SK-N-DZ (cell line): ENCODE measurements at places on chromosomes 5 and 9.

GRCh38 chr9:4301971-4302427 lies 2.1 kb upstream of the GLIS3 start:
- no peak for DNase-seq

- DNase-seq = no peak
Measured at GRCh38 chr9:129863059-129863690, 27.9 kb downstream of the USP20 start.

- no peak for DNase-seq
Measured at GRCh38 chr9:105330201-105330600, 85.8 kb downstream of the SLC44A1 start.

- no peak for DNase-seq
Measured at GRCh38 chr5:37738057-37738691, 101.7 kb downstream of the GDNF start.

DNA sequence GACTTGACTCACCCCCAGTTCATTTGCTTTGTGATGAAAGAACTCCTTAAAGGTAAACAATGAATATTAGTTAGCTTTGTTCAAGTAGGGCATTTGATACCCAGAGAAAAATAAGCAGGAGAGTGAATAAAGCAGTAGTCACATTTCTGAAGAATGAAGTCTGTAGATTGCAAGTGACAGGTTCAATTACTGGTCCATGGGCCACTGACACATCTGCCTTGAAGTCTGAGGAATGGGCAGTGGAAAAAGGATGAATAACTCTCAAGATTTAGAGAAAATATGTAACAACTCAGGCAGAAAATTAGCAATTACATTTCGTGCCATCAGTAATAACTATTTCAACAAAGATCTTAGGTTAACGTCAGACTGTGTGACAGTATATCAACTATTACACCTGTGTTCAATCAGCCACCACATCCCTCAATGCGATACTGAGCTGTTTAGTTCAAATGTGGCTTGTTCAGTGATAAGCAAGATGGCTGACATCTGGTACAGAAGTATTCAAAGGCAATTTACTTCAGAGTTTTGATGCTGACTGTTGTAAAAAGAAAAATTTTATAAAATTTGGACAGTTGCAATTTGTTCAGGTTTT lies 1890.7 kb upstream of the NUDT12 start:
- no peak for DNase-seq

DNA sequence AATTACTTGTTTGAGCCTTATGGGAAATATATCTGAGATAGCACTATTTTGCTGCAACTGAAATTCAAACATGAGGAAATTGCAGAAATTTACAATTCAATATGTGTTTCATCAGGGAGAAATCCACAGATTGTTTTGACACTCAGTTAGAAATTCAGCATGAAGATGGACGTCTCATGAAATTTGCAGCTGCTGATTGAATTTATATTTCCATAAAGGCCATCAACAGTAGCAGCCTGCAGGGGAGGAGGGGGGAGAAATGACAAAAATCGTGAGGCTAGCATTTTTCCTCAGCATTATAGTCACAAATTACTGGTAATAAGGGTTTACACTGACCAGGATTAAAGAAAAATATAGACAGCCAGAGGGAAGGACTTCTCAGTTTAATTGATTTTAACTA lies 81.0 kb downstream of the NDUFAF2 start:
- peak; percentile 98 for DNase-seq

DNA sequence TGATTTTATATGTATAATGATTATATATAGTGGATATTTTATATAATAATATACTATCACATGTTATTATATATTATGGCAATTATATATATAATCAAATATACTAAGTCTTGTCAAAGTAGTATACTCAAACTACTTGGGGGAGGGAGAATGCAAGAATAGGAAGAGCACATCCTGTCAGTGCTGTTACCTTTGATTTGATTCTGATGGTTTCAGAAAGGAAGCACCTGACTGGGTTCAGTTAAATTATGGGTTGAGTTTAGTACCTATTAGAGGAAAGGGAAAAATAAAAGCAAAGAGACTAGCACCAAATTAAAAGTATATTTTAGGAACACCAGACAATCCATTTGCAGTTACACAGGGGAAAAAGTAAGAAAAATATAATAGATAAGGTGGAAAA lies 107.6 kb downstream of the GRIA1 start:
- no peak for DNase-seq

- peak; percentile 95 for DNase-seq
Measured at GRCh38 chr5:172770675-172771438, at the start of gene DUSP1. DUSP1 (minus strand) TSS chr5:172771195; CDS start chr5:172770952, 243 bp downstream.

DNA sequence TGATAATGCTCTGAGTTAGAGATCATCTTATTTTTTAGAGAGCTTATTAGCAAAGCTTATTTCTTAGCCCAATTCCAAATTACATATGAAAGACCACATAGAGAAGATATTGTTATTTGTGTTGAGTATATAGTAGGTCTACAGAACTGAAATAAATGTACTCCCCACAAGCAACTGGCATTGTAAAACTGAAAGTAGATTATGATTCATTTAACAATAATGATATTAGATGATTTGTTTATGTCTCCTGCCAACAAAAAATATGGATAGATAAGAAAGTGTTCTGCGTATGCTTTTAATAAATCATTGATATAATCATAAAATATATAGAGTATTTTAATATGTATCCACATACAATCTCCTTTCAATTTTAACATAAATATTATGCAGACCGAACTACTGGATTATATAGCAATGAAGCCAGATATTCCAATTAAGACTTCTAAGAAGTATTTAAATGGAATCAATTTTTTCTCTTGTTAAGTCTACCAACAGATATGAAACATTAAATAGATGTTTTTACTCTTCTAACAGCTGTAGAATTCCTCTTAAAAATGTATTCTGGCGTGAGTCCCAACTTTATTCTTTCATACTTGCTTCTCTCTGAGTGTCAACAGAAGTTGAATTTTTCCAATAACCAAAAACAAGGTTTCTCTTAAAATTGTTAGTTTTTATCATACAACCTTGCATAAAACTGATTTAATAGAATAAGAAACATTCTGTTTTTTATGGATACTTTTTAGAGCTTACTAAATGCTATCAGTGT lies 15.6 kb upstream of the DAB2 start:
- DNase-seq = no peak

DNA sequence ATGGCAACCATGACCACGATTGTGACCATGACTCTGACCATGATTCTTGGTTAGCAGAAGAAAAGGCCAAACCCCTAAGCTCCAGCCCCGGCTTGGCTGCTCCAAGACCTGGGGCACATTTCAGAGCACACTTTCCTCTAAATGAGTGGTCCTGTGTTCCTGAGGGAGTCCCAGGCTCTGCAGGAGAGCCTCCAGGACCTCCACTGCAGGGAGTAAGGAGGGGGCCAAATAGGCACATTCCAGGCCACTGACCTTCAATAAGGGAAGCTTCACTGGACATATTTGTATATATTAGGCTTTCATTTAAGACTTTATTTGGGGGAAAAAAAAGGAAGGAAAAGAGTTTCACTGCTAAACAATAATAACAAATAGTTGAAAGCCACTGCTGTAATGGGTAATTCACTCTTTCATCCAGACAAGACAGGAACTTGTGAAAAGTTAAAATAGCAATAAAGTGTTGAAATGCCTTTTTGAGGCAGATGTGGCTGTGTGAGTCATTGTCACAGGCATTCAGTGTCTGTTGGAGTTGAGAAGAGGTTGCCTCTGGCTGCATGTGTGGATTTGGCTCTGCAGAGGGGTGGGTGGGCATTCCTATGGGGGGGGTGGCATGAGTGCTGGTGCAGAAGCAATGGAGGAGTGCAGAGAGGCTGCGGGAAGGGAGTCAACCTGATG lies 63.9 kb upstream of the TGFBR1 start:
- DNase-seq = no peak

DNA sequence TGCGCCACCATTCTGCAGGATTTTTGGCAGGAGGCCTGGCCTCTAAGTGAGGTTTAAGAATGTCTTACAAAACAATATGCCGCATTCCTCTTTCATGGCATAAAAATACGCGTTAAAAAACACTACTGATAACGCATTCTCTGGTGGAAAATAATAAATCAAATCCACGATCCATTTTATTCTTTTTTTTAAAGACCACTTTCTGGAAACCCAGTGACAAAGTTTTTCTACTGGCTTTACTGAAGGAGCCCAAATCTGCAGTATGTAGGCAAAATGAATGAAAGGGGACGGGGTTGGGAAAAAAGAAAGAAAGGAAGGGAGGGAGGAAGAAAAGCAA lies 2.0 kb downstream of the SV2C start:
- no peak for DNase-seq

GRCh38 chr9:127802576-127803443 lies at the start of gene FPGS:
FPGS (plus strand) TSS chr9:127802882; CDS start chr9:127802925, 43 bp downstream.
- DNase-seq = peak; percentile 83

DNA sequence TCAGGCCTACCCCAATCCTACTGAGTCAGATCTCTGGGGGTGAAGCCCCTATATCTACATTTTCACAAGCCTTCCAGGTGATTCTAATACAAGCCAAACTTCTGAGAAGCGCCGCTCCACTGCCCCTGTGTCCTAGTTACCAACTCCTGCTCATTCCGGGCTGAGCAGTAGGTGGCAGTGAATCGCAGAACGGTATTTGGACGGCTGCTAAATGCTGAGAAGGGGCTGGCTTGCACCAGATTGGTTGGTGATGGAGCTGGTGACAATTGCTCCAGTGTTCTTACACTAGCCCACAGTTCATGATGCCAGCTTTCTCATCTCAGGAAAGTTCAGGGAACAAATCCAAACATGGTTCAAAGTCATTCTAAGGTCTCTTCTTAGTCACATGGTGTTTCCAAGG lies 31.1 kb upstream of the FGF1 start:
- peak; percentile 71 for DNase-seq

- no peak for DNase-seq
Measured at GRCh38 chr5:74596927-74597326, 43.6 kb downstream of the ENC1 start.

DNA sequence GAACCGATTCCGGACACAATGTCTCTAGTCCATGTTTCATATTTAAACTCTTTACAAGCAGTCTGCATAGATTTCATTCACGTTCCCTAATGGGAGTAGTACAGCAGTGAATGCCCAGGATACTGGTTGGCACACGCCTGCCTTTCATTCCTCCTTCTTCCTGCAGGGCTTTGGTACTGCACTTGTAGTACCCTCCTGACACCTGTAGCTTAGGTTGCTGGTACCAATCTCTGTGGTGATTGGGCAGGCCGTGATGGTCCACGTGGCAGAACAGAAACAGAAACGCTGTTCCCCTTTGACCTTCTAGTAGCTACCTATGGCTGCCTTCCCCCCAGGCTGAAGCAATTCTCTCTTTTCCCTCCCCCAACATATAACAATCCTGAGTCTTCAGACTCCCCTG lies 107.3 kb upstream of the MEGF10 start:
- no peak for DNase-seq

GRCh38 chr5:132496631-132497487 lies 6.3 kb upstream of the IRF1 start:
- peak; percentile 42 for DNase-seq

DNA sequence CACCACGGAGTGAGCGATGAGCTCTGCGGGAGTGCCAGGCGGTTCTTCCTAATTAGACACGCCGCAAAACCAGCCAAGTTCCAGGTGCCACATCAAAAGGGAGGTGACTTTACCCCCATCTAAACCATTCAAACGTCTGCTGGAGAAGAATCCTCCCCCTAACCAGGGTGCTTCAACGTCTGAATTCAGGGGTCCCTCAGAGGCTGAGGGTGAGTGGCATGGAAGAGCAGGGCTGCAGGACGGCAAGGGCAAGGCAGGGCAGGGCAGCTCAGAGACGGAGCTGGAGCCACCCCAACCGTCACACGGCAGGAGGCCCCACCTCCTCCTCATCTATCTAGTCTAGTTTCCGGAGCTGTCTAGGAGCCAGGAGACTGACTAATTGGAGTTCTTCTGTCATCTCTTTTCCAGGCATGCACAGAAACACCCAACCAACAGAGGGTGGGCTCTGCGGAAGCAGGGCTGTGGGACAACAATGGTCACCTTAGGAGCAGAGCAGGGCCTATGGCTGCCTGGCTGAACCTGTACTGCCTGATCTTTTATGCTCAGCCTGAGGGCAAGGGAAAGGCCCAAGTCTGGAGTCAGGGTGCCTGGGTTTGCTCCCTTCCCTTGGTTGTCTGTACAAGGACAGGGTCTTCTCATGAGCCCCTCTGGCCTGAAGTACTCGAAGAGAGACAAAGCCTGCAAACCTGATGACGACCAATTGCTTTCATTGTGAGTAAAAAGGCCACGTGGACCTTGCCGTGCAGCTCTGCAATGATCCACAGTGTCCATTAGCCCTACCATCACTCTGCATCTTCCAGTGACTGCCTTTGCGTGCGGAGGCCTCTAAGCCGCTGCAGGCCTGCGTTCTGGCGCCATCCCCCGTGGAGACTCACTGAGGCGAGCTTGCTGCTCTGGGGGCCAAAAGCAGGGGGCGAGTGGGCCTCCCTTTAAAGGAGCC lies 81.0 kb upstream of the SLC25A51 start:
- peak; percentile 29 for DNase-seq

GRCh38 chr5:177426566-177427210 lies at the start of gene GRK6:
GRK6 (plus strand) TSS chr5:177426676; CDS start chr5:177426846, 170 bp downstream.
- DNase-seq = no peak

GRCh38 chr5:74576941-74577456 lies 63.5 kb downstream of the ENC1 start:
- no peak for DNase-seq

DNA sequence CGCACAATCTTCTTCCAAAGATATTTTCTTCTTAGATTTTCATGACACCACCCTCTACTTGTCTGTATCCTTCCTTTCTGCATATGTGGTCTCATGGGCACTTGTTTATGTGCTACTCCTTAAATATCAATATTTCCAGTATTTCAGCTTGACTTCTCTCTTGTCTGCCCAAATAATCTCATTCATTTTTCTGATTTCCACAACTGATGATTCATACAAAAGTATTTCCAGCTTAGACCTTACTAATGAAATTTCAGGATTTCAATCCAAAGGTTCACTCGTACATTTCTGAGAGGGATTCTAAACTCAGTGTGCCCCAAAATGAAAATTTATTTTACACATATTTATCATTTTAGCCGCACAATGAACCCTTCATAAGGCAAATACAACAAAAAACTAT lies 928.9 kb upstream of the C9orf72 start:
- no peak for DNase-seq

GRCh38 chr5:159886296-159886695 lies 30.0 kb upstream of the ADRA1B start:
- no peak for DNase-seq

GRCh38 chr9:128254855-128255759 lies 20.7 kb downstream of the GOLGA2 start:
- DNase-seq = peak; percentile 66

DNA sequence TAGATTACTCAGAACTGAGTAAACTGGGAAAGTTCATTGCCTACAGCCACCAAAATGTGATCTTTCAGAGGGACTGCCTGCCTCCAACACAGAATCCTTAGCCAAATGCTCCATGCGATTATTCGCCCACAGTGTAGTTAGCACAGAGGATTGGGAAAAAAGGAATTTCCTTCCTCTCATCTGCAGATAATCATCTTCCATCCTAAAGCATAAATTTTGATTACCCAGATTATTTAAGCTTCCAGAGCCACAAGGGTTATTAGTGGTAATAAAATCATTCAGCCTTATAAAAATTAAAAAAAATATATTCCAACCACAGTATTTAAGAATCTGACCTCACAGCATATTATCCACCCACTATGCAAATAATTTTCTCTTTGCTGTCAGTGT lies 285.3 kb upstream of the GRAMD2B start:
- no peak for DNase-seq

- DNase-seq = no peak
Measured at GRCh38 chr9:129840034-129840433, 4.8 kb downstream of the USP20 start.
